Esophagus muscularis mucosa (tissue), 4 donors: ENCODE measurements at places on chromosomes 1 and 21. TPM values are rescaled to one million over a fixed set of nuclear protein-coding genes. Genes with fewer than 3 reads are reported as not detected.

DNA sequence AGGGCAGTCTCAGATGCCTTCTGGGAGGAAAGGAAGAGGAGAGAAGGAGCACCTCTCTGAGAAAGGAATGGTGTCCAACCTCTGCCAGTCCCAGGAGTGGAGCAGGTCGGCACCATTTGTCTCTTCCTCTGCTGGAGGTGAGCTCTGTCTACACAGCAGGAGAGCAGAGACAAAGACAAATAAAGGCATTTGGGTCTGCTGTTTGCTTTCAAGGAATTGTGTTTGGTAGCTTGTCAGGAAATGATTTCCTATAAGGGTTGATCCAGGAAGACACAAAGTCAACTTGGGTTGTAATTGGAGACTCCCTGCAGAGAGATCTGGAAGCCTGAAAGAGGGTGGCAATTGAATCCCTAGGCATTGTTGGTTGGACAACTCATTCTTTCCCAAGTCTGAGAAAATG, 34.5 kb upstream of the PLXNA2 start:
- no peaks in the 10 kb centered on the region for H3K36me3 ChIP-seq
- no peaks in the 10 kb centered on the region for H3K27me3 ChIP-seq
- no peak overlapping the region for H3K27ac ChIP-seq
- no peaks in the 10 kb centered on the region for H3K4me1 ChIP-seq
- H3K4me3 ChIP-seq = no peak overlapping the region

GRCh38 chr1:167629681-167630567, at the start of gene RCSD1:
Gene RCSD1, plus strand, starts transcription at chr1:167630232. Its CDS starts 192 bp downstream, at chr1:167630424.
- no peaks in the 10 kb centered on the region for H3K36me3 ChIP-seq
- H3K4me1 ChIP-seq = peaks cover 64% of the 10 kb centered on the region
- H3K27me3 ChIP-seq = no peaks in the 10 kb centered on the region
- peak within 1 kb of the TSS; percentile 76 for H3K27ac ChIP-seq
- DNase-seq = no peak

DNA sequence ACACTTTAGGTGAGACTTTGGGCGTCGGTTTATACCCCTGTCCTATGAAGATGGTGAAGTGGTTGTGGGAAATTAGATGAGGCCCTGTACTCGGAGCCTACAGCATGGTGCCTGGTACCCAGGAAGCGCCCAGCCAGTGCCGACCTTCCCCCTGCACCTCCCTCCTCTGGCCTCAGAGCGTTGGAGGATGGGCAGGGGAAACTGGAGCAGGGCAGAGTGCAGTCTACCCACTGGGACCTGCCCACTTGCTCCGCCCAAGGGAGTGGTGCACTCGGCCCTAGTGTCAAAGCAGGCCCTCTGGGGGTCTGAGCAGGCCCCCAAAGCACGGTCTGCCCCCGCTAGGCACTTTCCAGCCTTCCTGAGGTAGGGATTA, 13.0 kb upstream of the TTC22 start:
- H3K4me3 ChIP-seq = no peak overlapping the region
- H3K4me1 ChIP-seq = no peaks in the 10 kb centered on the region
- H3K36me3 ChIP-seq = no peaks in the 10 kb centered on the region
- H3K27ac ChIP-seq = no peak overlapping the region

DNA sequence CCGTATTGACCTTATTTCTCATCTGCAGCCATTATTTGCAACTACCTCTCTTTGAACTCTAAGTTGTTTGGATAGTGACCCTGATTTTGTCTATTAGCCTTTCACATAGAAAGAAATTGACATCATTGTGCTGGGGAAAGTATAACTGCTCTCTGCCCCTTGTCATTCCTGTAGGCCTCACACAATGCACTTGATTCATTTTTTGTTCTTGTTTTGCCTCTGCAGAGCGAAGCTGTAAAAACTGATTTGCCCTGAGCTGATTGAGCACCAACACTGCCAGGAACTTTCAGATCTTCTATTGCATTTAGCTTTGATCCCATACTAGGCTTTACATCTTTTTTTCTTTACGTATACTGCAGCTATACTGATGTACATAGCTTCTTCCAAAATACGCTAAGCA, 167.2 kb upstream of the PTBP2 start:
- H3K27me3 ChIP-seq = no peaks in the 10 kb centered on the region
- peaks cover 11% of the 10 kb centered on the region for H3K4me1 ChIP-seq
- H3K4me3 ChIP-seq = no peak overlapping the region
- no peak for DNase-seq
- H3K27ac ChIP-seq = no peak overlapping the region
- H3K36me3 ChIP-seq = no peaks in the 10 kb centered on the region

GRCh38 chr1:233242827-233243483, 52.6 kb downstream of the PCNX2 start:
- H3K4me3 ChIP-seq = no peak overlapping the region
- H3K36me3 ChIP-seq = no peaks in the 10 kb centered on the region
- H3K4me1 ChIP-seq = peaks cover 9% of the 10 kb centered on the region
- H3K27me3 ChIP-seq = no peaks in the 10 kb centered on the region
- no peak overlapping the region for H3K27ac ChIP-seq

- no peak overlapping the region for H3K4me3 ChIP-seq
- H3K4me1 ChIP-seq = no peaks in the 10 kb centered on the region
- H3K36me3 ChIP-seq = no peaks in the 10 kb centered on the region
- H3K27me3 ChIP-seq = no peaks in the 10 kb centered on the region
- H3K27ac ChIP-seq = no peak overlapping the region
These were observed 58.9 kb downstream of the TNFSF18 start for GRCh38 chr1:172991674-172992400.

DNA sequence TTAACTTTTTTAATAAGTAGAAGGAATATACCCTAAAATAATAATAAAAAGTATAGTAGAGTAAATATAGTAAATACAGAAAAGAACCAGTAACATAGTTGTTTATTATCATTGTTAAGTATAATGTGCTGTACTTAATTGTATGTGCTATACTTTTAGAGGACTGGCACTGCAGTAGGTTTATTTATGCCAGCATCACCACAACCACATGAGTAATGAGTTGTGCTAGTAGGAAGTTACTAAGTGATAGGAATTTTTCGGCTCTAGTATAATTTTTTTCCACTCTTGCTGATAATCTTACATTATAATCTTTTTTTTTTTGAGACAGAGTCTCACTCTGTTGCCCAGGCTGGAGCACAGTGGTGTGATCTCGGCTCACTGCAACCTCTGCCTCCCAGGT, 71.6 kb downstream of the IVNS1ABP start:
- no peaks in the 10 kb centered on the region for H3K27me3 ChIP-seq
- no peak for DNase-seq
- no peaks in the 10 kb centered on the region for H3K36me3 ChIP-seq
- no peaks in the 10 kb centered on the region for H3K4me1 ChIP-seq
- H3K27ac ChIP-seq = no peak overlapping the region
- H3K4me3 ChIP-seq = no peak overlapping the region

The RIMKLA gene
- 1.8 TPM for total RNA-seq

The GJA8 gene
- total RNA-seq = not detected

The BCAN gene
- 1.0 TPM for total RNA-seq

The SLC44A3 gene
- total RNA-seq = 0.83 TPM
